ENCODE measurements at places on chromosomes 16 and 17. TPM values are rescaled to one million over a fixed set of nuclear protein-coding genes. Genes with fewer than 3 reads are reported as not detected.

CES1 gene
- total RNA-seq = 9.0 TPM

NCOR1 gene
- 47.1 TPM for total RNA-seq

TEDC2 gene
- 21.1 TPM for total RNA-seq

HP gene
- not detected for total RNA-seq

- no peak for DNase-seq
These were observed 171.7 kb downstream of the KATNIP start for GRCh38 chr16:27721531-27722181.

- no peak for DNase-seq
These were observed 37.8 kb downstream of the TIMM22 start for GRCh38 chr17:1034652-1035210.

DNA sequence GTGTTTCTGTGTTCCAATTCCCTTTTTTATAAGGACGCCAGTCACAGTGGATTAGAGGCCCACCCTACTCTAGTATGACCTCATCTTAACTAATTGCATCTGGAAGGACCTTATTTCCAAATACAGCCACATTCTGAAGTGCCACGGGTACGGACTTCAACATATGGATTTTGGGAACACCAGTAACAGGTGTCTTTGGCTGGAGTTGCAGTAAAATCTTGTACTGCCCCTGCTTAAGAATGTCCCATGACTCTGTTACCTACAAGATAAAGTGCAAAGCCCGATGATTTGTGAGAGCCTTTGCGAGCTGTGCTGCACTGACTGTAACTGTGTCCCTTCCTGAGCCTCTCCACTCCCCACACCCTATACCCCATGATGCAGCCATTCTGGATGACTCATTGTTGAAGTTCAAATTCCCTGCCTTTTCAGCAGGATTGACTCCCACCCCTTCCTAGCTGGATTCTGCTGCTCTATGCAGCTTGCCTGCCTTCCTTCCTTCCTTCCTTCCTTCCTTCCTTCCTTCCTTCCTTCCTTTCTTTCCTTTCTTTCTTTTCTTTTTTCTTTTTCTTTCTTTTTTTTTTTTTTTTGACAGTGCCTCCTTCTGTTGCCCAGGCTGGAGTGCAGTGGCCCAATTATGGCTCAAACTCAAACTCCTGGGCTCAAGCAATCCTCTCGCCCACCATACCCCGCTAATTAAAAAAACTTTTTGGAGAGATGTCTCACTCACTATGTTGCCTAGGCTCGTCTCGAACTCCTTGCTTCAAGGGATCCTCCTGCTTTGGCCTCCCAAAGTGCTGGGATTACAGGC, 2.1 kb downstream of the HCRT start:
- peak; percentile 61 for DNase-seq

DNA sequence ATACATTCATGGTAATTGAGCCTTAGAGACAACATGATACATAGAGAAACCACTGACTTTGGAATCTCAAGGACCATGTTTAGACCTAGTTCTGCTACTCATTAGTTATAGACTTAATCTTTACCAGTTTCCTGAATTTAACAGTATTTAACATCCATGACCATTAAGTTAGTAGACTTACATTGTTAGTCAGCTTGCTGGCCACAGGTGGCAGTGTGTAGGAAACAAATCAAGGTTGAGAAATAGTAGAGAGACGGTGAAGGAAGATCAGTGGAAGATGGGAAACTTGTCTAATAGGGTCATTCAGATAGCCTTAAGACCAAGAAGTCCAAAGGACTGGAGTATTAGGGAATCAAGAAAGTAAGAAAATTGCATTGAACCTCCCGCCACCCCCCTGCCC, 31.0 kb downstream of the OMG start:
- no peak for DNase-seq

GRCh38 chr17:28763137-28763799, 19.5 kb downstream of the TRAF4 start:
- no peak for DNase-seq

GRCh38 chr16:52976539-52977167, 76.0 kb downstream of the CHD9NB start:
- no peak for DNase-seq

DNA sequence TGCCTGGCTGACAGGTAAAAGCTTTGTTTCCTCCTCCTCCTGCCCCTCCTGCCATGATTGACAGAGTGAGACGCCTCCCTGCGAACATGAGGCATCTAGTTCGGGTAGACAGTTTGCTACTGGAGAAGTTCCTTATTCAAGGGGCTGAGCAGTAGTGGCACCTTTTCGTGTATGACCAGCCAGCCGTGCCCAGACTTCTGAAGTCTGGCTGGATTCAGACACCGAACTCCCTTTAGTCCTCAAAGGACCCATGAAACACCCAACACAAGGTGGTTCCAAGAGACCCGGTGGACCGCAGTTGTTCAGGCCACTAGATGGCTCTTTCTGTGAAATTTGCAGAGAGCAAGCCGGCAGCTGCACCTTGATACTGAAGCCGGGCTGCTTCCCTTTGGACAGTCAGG, 192.8 kb downstream of the XYLT1 start:
- no peak for DNase-seq

GRCh38 chr17:32870969-32871368, 6.0 kb downstream of the MYO1D start:
- DNase-seq = peak; percentile 46

DNA sequence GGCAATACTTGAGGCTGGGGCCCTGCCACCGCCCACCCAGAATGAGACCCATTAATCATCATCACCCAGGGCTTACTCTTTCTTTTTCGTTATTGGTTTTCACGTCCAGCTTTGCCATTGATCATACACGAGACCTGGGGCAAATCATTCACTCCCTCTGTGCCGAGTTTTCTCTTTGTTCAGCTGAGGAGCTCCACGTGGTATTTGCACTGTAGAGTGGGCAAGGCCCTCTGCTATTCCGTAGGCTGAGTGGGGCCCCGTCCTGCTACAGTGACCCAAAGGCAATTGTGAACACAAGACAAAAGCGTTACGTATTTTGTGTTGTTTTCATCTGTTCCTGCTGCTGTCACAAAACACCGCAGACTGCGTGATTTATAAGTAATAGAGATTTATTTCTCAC, 23.6 kb upstream of the CBX2 start:
- DNase-seq = no peak

All from Daoy (cell line).